Breast epithelium (tissue), 4 donors: ENCODE measurements at places on chromosomes 6 and 20.

- DNase-seq = no peak
Measured at GRCh38 chr20:10573273-10573950, 100.4 kb downstream of the JAG1 start.

DNA sequence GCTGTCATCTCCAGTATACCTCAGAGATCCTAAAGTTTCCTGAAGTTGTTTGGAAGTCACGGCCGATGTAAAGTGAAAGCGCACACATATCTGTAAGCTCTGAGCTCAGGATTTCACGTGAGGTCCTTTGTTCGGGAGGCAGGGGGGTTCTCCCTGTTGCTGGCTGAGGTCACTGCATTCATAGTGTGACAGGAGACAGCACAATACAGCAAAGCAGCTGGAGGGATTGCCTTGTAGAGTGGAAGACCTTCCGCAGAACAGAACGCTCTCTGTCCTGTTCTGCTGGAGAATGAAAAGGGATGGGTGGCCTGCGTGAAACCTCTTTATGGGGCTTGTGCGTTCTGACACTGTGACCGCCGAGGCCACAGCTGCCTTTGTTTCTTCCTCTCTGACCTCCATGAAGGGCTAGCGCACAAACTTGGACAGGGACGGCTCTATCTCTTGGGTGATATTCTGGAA, 13.4 kb upstream of the SERPINB1 start:
- no peak for DNase-seq

DNA sequence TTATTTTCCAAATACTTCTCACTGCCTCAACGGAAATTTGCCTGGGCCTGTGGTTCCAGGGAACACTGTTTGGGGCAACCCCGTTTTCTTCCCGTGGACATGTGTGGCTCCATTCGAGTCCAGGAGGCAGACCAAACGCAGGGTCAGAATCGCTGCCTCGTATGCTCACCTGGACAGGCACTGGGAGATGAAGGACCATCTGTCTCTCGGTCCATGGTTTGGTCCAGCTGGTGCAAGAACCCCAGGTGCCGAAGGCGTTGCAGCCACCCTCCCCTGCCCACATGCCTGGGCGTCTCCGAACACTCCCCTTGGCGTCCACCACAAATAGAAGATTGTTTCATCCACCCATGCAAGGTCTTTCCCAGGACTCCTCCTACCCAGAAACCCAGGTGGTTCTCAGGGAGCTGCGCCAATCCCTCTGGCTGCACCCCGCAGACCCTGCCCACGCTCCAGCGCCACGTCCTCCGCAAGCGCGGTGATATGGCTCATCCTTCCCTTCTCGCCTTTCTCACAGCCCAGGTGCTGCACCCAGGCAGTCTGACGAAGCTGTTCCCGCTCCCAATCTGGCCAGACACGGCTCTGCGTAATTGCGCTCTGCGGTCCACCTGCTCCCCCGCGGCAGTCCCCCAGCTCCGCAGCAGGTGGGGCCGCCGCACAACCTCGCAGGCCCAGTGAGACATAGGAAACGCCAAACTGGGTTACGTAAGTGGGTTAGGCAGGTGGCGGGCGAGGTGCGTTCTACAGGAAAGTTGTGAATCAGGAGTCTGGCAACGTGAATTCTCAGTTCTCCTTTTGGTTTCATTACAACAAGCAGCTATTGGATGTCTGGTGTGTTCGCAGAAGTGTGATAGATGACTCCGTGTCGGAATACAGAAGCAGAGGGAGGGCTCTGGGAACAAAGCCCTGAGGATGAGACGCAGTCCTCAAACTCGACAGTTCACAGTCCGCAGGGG, 146.2 kb upstream of the ECI2 start:
- peak; percentile 61 for DNase-seq

DNA sequence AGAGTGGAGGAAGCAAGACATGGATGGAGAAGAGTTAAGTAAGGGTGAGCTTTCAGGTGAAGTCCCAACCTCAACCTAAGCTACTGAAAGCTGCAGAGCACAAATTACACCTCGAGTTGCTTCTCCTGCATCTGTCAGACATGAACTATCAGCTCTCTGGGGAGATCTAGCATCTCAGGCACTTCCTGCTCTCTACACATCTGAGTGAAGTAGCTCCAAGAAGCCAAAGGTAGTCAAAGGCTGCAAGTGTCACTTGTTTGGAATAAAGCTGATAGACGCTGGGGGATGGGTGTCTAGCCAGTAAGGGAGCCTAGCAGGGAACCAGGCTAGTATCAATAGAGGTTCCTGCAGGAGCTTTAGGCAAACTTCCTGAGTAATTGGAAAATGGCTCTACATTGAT, 228.0 kb downstream of the PLCB1 start:
- DNase-seq = no peak

GRCh38 chr6:150088481-150089154, 19.7 kb upstream of the ULBP3 start:
- DNase-seq = no peak

DNA sequence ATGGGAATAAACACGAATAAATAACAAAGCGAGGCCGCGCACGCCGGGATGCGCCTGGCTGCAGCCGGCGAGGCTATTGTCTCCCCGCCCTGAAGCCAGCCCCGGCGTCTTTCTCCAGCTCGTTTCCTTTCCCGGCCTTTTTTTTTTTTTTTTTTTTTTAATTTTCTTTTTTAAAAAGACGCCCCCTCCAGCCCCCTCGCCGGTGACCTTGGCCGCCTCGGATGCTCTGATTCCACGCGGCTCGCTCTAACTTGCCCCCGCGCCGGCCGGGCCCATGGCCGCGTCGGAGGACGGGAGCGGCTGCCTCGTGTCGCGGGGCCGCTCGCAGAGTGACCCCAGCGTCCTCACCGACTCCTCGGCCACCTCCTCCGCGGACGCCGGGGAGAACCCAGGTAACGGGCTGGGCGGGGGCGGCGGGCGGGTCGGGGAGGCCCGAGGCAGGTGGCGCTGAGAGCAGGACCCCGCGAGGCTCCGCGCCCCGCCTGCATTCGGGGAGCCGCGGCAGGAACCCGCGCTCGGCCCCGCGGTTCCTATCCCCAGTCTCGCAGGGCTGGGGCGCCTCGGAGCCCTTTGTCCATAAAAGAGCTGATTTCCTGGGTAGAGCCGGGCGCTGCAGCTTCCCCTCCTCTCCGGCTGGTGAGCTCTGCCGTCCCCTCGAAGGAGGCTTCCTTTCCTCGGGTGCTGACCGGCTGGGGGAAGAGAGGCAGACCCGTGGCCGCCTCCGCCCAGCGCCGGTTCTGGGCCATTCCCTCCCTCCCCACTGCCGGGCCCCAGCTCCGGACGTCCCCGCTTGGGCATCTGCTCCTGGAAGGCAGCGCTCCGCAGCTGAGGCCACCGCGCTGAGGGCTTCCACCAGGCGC, 631 bp downstream of the PHACTR3 start:
- DNase-seq = no peak

GRCh38 chr6:36717231-36717825, 19.7 kb downstream of the RAB44 start:
- no peak for DNase-seq

DNA sequence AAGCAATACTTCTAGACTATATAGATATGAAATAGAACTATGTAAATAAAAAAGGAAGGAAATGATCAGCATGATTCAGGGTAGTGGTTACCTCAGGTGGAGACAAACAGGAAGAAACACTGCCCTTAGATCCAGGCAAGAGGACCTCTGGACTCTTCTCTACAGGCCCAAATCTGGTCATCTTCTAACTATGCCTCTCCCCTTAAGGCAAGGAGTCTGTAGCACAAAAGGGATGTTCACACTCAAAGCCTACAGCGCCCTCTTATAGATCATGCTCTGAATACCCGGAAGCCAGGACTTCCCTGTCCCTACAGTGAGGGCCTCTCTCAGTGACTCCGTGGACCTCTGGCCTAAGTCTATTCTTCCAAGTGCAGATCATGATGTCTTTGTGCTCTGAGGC, 30.4 kb upstream of the HIVEP2 start:
- DNase-seq = no peak

GRCh38 chr6:55046869-55047422, 127.4 kb upstream of the HCRTR2 start:
- DNase-seq = no peak

- DNase-seq = no peak
Measured at GRCh38 chr20:39810309-39810708, 848.2 kb downstream of the DHX35 start.

- no peak for DNase-seq
Measured at GRCh38 chr6:19440531-19440930, 396.6 kb upstream of the ID4 start.

DNA sequence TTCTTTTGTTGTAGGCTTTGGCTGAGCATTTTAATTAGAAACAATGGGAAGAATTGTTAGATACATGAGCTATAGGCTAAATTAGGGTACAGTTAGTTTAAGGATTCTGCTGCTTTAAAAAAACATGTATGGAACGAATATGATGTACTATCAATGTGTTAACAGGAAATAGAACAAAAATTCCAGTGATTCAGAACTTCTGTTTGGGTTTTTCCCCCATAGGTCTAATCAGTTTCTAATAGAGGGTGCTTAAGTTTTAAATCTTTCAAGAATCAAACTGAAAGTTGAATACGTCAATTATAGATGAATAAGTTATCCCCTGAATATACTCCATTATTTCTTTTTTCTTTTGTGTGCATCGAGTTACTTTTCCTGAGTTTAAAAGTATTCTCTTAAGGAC, 1.9 kb downstream of the TAB2 start:
- no peak for DNase-seq

GRCh38 chr6:73612611-73613010, 41.2 kb downstream of the SLC17A5 start:
- DNase-seq = no peak

- DNase-seq = no peak
Measured at GRCh38 chr20:48618052-48618451, 209.7 kb downstream of the PREX1 start.

DNA sequence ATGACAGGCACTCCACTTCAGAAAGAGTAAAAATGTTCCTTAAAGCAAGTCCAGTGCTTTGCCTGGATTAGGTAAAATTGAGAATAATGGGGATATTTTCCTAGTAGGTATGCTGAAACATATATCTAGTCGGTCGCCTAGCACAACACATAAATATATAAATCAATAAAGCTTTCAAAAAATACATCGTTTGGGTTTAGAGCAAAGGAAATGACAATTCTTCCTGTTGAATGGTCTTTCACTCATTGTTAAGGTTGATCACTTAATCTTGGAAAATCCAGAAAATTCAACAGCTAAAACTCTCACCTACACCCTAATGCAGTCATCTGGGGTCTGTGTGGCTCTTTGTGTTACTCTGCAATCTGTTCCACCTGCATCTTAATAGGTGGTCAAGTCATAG, 13.9 kb downstream of the HAO1 start:
- no peak for DNase-seq

DNA sequence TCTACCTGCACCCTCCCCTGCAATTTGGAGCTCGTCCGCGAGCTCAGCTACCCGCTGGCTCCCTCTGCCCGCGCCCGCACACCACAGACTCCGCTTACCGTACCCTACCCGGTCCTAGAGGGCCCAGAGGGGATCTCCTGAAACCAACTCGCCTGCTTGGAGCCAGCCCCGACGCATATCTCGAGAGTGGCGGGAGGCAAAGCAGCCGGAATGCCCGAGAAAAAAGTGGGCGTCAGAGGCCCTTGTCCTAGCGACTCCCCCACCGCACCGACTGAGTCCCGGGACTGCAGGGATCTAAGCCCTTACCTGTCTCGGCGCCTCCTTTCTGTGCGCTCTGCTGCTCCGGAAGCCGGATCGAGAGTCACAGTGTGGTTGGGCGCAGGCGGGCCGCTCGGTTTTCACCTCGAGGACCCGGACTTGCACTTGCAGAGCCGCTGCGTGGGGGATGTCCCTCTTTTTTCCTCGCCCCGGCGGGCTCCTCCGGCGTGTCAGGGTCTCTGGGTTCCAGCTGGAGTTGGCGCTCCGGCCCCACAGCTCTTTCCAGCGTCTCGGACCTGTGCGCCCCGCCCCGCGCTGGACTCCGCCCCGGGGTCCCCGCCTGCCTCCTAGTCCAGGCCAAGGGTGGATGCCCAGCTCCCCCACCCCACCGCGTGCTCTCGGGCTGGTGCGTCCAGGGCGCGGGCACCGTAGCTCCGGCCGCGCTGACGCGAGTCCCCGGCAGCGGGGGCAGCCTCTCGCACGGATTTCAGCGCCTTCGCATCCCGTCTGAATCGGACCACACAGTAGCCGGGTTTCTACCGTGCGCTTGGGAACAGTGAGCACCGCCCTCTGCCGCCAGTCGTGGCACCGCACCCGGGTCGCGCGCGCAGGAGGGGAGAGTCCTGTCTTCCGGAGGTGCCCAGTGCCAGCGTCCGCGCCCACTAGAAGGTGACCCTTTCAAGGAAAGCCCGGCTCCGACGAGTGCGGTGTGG, at the start of gene PROKR2:
TSS of gene PROKR2 (minus strand) at position 767 of the 971 bp plus-strand sequence. CDS start 2,585 bp downstream, outside the sequence.
- no peak for DNase-seq
